Activated T-helper 1 cell treated with anti-CD3 and anti-CD28 coated beads, Interleukin-2, amount 50 U/mL, for 16 hours (primary cell): ENCODE measurements at places on chromosomes 3 and 15.

DNA sequence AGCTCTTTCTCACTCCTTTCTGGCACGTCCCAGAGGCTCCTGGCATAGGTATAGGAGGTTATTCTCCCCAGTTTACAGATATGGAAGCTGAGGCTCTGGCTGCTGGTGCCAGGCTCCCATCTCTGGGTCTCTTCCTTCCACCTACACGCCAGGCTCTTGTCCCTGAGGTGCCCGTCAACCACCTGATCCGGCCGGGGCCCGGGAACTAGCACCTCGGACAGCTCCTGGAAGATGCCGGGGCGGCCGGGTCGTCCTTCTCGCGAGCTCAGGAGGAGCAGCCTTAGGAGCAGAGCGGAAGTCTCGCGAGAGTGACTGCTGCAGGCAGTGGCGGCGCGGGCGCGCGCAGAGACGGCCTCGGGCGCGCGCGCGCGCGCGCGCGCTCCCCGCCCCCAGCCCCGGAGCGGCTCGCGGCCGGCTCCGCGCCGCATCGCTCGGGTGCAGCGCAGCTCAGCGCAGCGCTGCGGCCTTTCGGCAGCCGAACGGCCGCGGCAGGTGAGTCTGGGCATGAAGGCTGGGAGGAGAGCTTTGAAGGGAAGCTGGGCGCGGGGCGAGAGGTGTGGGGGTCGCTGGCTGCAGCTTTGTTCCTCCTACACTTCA, at the start of gene SCAMP5:
SCAMP5 (plus strand) TSS at position 382 of the 597 bp plus-strand sequence. CDS start 16,277 bp downstream, outside the sequence.
- DNase-seq, result peak; percentile 83

DNA sequence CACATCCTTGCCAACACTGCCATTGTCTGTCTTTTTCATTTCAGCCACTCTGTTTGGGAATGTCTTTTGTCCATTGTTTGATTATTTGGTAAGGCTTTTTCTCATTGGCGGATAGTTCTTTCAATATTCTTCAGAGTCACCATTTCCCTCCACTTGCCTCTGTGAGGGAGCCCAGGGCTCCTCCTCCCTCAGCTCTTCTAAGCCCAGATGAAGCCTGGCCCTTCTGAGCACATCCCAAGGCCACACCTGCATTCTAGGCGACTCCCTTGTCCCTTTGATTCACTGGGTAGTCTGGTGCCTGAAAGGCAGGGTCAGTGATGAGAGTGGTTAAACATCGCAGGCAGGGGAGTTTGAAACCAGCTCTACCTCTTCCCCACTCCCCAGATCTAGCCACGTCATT, 12.4 kb upstream of the LTF start:
- no peak for DNase-seq

DNA sequence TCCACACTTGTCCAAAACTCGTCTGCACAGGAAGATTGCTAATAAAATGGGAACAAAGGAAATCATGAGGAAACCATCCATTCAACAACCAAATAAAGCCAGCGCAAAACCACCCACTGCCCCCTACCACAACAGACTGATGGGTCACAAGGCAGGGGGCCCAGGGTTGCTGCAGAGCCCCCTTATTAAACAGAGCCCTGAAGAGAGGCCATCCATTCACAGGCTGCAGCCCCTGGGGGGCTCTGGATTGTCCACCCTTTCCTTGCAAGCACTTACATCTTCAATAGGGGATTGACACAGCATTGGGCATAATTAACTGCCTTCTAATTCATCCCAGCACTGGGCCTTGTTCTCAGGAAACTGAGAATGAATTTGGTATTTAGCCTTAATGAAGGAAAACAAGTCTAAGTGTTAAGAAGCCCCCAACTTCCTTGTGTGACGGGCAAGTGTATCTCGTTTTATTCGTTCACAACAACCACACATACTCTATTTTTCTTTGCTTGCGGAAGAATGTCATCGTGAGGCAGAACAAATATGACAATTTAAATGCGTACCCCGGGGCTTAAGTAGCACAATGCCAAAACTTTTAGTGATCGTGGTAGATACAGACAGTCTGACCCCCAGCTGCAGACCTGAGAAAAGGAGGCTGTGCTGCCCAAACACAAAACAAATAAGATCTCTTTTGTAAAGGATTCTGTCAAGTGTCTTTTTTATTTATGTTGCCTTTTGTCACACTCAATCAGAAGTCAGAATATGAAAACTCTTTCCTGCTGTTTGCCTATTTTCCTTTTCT, 144.0 kb downstream of the SEMA6D start:
- DNase-seq, result no peak

GRCh38 chr15:65612949-65613744, 2.2 kb upstream of the INTS14 start:
- DNase-seq, result no peak

DNA sequence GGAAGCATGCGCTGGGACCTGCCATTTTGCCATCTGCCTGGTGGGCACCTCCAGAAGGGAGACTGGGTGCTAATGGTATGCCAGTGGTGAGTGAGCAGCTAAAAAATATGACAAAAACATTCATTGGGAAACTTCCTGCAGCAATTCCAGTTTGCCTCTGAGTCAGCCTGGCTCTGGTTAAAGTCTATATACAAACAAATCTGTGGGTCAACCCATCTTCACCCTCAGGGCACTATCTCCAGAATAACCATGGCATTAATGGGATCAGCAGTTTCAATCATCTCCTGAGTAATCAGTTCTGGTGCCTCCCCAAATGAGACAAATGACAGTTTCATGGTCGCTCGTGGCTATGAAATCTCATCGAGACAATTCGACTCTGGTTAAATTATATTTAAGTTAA, 21.5 kb downstream of the FRMD4B start:
- DNase-seq, result no peak

GRCh38 chr15:31378363-31378903, 51.8 kb downstream of the KLF13 start:
- no peak for DNase-seq

- DNase-seq, result no peak
Observed at GRCh38 chr3:196694941-196695848, 16.9 kb downstream of the CEP19 start.

- no peak for DNase-seq
Observed at GRCh38 chr3:138861798-138862197, 27.1 kb upstream of the PIK3CB start.

GRCh38 chr3:151768393-151768930, 34.7 kb downstream of the AADACL2 start:
- DNase-seq, result no peak

DNA sequence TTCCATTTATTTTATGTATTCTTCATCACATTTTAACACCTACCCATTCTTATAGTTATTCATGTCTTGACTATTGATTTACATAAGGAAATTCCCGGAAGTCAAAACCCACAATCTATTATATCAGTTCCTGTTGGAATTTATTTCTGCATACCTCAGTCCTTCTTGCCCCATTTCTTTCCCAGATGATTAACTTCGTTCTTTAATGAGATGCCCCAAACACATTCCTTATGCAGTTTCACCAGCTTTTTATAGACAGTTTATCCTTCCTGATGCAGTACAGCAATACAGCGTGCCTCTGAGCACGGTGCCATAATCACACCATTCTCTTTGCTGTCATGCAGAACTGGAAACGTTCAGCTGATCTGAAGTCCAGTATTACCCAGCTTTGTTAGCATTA, 175.8 kb upstream of the NANOGP8 start:
- DNase-seq, result no peak

DNA sequence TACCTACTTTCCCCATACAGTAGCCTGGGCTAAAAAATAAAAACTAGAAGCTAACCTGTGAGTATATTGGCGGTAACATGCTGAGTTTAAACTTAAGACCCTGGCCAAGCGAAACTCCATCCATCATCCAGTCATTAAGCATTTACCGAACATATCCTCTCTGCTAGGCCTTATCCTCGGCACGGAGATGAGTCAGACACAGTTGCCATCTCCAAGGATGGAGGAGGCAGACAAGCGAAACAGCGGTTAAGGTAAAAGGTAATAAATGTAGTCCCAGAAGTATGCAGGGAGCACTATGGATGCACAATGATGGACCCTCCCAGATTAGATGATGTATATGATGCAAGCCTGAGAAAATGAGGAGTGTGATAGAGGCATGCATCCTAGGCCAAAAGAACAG, 143.6 kb downstream of the RYR3 start:
- DNase-seq, result no peak
